ENCODE measurements at places on chromosomes 7 and 10.

DNA sequence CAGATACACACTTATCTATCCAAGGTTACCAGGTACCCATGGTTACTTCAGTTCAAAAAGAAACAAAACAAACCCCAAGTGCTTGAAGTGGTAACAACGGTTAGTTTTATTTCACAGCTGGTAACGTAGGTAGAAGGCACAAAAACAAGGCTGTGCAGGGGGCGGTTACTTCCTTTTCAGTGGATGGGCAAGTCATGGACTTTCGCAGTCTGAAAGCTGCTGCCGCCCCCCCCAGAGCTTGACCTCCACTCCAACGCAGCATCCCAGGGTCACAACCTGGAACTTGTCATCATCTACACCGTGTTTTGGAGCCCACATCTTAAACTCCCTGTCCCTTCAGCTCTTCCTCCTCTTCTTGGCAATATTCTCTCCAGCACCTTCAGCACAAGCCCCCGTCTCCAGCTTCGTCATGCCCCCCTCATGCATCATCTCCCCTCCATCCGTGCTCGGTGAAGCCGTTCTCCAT is 181.2 kb upstream of the ITGB1 start:
- DNase-seq: no peak

DNA sequence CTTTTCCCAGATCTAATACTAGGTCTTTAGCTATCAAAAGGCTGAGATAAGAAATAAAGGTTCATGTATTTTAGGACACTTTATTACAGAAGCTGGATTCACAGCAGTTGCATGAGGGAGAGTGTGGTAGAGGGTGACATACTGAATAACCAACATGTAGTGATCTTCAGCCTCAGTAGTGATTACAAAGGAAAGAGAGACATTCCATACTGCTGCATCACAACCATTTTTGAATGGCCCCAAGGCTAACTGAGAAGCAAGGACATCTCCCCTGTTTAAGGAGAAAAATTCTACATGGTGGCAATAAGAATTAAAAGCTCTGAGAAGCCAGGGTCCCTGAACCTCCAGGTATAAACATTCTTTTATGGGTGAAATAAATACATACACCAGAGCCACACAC is 35.3 kb downstream of the COG5 start:
- no peak for DNase-seq

GRCh38 chr7:30513762-30514161 is 9.1 kb upstream of the GGCT start:
- no peak for DNase-seq

DNA sequence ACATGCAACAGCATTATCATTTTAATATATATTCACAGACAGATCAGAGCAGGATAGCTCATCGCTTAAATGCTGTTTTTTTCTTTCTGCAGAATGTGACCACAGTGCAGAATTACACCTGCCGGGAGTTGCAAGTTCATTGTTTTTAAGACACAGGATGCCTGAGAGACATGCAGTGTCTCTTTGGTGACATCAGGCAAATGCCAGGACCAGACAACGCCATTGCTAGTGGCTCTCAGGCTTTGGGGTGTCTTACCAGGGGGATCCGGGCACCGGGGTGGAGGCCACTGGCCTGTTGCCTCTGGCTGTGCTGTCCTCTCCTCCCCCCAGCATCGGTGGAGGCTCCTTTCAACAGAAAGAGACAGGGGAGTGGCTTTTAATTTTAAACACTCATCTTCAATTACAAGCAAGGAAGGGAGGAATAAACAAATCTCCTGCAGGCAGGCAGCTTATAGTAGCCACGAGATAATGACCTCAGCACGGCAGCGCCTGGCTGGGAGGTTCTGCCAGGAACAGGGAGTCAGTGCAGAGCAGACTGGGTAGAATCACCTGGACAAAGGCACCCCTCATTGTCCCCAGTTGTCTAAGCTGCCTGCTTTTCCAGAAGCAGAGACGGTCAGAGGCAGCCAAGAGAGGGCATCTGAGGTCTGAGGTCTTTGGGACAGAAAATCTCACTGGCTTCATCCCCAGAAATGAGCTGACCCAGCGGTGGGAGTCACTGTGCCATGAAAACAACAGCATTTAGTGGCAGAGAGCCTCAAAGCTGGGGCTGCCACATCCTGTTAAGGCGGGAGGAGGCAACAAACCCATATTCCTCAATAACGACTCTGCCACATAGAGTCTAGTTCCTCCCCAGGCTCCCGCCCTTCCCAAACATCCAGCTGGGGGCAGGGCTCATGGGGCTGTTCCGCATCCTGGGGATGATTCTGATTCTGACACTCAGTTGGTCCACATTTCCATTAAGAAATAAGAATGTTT is 148.4 kb downstream of the TCERG1L start:
- DNase-seq: no peak

GRCh38 chr7:151459726-151460473 is 20.0 kb upstream of the CRYGN start:
- DNase-seq: no peak

DNA sequence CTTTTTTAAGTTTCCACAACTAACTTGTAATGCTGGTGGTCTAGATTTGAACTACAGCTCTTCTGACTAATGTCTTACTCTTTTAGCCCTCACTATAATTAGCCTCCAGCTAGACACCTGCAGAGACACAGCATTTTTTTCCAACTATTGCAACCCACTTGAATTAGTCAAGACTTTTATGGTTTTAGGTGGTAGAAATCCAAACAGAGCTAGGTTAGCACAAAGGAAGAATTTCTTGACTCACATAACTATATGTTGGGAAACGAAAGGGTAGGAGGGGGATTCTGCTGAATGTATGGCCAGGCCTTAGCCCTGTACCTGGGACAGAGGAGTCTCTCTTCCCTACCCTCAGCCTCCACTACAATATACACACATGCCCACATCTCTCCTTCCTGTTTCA is 586.1 kb downstream of the INHBA start:
- no peak for DNase-seq

DNA sequence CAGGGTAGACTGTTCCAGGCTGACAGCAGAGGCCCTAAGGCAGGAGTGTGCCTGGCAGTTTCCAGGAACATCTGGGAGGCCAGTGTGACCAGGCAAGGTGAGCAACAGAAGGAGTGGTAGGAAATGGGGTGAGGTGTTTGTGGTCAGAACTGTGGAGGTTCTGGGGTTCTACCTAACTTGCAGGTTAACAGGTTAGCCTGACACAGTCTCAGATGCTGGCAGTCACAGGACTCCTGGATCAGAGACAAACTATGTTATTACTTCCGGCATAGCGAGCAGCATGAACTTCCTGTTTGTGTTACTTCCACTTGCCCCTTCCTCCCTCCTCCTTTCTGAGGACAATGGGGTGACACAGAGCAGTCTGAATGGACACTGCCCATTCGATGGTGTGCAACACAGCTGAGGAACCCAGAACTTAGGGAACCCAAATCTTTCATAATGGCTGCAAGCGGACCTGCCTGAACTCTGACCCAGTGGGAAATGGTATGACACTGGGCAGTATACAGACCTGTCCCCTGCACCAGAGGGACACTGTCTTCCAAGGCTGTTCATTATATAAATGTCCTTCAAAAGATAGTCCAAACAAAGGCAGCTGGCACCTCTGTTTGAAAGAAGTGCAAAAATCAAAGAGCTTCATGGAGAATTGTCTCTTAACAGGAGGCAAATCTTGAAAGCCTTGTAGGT is 3.9 kb upstream of the SAR1A start:
- no peak for DNase-seq

DNA sequence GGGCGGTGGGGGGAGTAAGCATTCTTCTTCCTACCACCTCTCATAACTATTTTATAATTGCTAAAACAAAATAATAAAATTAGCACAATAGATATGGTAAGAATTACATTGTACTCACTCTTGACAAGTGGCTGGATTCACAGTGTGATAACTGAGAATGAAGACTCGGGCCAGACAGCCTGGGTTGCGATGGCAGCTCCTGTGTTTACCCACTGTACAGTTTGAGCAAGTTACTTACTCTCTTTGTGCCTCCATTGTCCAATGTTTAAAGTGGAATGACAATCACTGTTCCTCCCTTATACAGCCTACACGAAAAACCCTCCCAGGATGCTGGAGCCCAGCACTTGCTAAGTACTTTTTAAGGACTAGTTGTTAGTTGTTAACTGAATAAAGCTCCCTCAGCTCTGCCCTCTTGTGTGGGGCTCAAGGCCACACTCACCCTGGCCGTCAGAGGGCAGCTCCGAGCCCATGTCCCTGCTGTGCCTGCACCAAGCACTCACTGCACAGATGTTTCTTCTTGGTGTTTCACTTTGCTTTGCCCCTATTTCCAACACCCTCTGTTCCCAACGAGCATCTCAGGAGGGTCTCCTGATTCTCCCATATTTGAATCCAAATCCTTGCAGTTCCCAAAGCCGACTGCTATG is 56.4 kb upstream of the NPS start:
- no peak for DNase-seq

DNA sequence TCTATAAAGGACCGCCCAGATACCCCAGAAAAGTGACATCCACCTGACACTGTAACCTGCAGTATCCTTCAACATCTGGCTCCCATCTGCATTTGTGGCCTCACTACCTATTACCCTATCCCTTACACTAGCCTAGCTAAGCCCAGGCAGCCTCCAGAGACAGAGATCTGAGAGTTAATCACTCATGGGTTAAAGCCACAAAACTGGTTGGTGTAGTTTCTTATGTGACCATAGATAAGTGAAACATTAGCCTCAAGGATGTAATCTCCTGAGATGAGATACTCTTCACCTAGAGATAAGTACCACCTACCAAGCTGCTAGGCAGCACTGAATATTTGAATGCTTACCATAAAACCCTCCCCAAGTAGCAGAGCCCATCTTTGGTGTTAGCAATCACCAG is 35.4 kb downstream of the CTTNBP2 start:
- DNase-seq: no peak

- DNase-seq: no peak
These were observed 10.3 kb downstream of the MAFK start for GRCh38 chr7:1540776-1541271.

DNA sequence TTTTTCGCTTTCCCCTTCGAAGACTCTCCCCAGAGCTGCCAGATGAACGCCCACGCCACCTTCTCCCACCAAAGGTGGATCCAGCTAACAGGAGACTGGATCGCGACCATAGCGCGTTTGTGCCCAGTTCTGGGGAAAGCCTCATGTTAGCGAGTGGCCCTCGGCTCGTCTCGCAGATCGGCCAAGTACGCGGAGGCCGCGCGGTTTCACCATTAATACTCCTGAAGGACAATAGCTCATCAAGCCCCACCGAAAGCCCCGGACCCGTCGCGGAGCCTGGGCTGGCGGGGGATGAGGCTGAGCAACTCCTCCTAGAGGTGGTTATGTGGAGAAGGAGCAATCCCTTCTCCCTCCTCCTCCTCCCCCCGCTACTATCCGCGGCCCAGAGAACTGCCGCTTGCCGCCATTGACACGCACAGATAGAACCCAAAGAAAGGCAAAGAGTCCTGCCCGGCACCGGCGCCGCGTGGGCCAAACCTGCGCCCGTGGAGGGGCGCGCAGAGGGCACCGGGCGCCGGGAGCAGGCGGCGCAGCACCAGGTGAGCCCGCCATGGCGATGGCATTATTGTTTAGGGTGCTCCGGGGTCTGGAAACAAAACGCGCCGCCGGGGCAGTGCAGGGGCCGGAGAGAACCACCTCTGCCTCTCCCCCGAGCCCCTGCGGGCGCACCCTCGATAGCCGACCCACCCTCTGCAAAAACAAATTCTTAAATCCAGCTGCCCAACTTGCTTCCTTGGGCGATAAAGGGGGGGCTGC is at the start of gene MACROH2A2:
Gene MACROH2A2 (plus strand): TSS at position 385 of the 756 bp plus-strand sequence. CDS start 22,813 bp downstream, outside the sequence.
- peak; percentile 31 for DNase-seq

GRCh38 chr10:6204063-6204340 is 1.3 kb downstream of the PFKFB3 start:
- no peak for DNase-seq

GRCh38 chr10:131129544-131129943 is 182.0 kb downstream of the TCERG1L start:
- peak; percentile 8 for DNase-seq

GRCh38 chr7:120502132-120502531 is 229.2 kb downstream of the KCND2 start:
- DNase-seq: no peak

DNA sequence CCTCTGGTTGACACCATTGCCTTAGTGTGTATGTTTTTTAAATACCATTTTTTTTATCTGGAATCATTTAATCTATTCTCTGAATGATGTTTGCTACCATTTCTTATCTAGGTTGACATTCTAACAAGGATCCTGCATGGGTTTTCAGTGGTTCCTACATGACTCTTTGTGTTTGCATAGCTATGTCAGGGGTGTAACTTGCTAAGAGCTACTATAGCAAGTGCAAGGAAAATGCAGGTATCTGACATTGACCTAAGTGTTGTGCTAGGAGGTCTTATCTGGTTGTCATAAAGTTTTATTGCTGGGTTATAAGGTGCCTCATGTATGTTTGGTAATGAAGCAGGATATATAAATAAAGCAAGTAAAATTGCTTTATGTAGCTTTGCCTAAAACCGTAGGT is 183.2 kb downstream of the PLXDC2 start:
- no peak for DNase-seq

DNA sequence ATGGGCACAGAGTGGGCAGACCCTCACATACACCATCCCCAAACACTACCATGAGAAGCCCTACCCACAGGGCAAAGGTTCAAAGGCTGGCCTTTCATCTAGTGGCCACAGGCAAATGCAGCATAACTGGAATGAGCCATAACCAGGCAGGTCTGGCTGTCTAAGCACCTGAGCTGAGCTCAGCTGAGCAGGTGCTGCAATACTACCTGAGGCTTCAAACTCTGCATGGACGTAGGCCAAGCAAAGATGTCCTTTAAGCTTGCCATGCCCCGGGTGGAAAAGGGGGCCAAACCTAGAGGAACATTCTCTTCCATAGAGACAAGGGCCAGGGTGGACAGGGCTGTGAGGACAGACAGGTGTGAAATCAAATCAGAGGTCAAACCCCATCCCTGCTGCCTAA is 65.3 kb upstream of the CAMK2B start:
- peak; percentile 35 for DNase-seq

DNA sequence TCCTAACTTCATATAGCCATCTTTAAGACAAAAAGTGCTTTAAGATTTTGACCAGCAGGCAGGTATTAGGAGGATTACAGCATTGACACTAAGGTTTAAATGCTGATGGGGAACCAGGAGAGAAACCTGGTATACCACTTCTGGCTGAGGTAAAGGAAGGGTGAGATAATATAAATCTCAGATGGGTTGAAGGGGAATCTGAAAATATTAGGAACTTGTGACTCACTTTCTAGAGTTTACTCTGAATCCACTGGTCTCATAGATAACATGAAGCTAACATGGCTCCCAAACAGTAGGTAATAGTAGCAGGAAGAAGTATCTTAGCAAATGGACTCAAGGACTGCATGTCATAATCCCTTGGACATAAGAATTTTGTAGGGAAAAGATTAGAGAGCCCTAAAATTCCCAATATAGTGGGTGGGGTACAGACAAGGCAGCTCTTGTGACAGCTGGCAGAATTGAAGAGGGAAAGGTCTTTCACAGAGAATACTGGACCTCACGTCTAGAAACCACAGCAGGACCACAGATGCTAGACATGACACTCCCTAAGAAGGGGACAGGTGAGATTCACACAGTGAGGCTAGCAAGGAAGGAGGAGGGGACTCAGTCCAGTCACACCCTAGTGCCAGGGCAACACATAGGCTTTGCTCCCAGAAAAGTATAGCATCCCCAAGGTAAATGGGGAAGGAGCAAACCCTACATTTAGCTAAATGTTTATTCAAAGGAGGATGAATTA is 3.5 kb downstream of the PTTG1IP2 start:
- no peak for DNase-seq
